Hair follicle dermal papilla cell (primary cell): ENCODE measurements at places on chromosomes 4 and X. TPM values are rescaled to one million over a fixed set of nuclear protein-coding genes. Genes with fewer than 3 reads are reported as not detected.

Gene PITX2
- total RNA-seq = 11.4 and 18.1 TPM in 2 replicates

Gene RGN
- total RNA-seq = 4.0 and 5.0 TPM in 2 replicates

Gene ARHGEF9
- total RNA-seq = 19.3 and 20.5 TPM in 2 replicates

Gene USP26
- not detected in 2 replicates for total RNA-seq

Gene CD40LG
- not detected in 2 replicates for total RNA-seq

Gene CT45A5
- not detected in 2 replicates for total RNA-seq

Gene SRP72
- 79.3 and 89.7 TPM in 2 replicates for total RNA-seq

Gene DCAF4L1
- total RNA-seq = 0.16 TPM in 1 of 2 replicates, not detected in the other

Gene CFAP299
- total RNA-seq = 1.6 and 3.1 TPM in 2 replicates

Gene ANTXR2
- total RNA-seq = 92.7 and 115 TPM in 2 replicates

Gene HTRA3
- 4.6 and 8.1 TPM in 2 replicates for total RNA-seq
